ENCODE measurements at places on chromosomes 16 and 17.

DNA sequence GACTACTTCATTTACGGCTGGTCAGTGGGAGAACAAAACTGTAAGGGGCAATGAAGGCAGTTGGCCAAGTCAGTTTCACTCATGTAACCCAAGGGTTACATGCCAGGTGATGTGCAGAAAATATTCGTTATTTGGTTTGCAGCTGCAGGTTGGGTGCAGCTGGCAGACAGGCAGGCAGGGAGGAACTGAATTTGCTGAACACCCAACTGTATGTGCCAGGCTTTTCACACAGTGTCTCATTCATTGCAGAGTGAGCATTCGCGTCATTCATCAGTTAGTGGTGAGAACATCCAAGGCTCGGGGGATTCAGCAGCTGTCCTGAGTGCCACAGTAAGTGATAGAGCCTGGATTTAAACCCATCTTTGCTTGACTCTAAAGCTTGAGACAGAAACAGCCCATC lies 59.7 kb downstream of the ABCC6 start:
- no peak for DNase-seq

DNA sequence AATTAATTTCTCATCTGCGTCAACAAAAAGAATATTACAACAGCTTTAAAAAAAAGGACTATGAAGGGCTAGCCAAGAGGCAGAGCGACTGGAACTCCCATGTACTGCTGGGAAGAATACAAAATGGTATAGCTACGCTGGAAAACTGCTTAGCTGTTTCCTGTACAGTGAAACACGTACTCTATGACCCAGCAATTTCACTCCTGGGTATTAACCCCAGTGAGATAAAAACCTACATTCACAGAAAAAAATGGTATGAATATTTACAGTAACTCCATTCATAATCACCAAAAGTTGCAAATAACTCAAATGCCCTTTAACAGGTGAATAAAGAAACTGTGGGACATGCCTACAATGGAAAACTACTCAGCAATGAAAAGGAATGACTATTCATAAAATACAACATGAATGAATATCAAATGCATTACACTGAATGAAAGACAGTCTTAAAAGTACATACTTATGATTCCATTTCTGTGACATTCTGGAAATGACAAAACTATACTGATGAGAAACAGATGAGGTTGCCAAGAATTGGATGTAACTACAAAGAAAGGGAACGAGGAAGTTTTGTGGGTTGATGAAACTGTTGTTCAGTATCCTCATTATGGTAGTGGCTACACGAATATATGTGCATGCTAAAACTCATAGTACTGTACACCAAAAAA lies 27.6 kb downstream of the CMTM4 start:
- no peak for DNase-seq

DNA sequence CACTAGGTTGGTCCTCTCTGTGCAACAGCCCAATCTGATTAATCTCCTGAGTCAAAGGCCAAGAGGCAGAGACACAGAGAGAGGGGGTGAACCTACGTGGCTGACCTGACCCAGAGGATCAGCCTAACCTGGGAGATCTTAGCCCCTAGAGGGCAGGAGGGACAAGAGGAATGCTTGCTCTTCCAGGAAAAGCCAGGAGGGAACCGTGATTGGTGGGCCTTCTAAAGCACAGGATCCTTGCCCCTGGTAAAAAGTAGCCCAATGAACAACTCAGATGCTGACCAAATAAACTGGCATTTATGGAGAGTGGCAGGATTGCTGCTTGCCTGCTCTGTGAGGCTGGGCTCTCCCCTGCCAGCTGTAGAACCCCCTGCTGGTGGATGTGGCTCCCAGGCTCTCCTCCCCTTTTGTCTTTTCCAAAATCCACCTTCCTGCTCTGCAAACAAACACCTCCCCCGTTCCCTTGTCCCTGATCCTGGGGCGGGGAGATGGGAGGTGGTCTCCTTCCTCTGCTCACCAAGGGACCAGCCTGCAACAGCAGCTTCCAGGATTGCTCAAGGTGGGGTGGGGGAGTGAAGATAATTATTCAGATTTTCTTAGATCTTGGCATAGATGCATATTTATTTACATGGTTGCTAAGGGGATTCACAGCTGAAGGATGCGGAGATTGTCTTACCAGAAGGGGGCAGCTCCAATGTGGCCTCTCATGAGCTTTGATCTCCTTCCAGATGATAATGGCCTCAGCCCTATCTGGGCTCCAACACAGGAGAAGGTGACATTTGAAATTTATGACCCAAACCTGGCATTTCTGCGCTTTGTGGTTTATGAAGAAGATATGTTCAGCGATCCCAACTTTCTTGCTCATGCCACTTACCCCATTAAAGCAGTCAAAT lies 71.9 kb downstream of the SDR42E1 start:
- DNase-seq, result no peak

DNA sequence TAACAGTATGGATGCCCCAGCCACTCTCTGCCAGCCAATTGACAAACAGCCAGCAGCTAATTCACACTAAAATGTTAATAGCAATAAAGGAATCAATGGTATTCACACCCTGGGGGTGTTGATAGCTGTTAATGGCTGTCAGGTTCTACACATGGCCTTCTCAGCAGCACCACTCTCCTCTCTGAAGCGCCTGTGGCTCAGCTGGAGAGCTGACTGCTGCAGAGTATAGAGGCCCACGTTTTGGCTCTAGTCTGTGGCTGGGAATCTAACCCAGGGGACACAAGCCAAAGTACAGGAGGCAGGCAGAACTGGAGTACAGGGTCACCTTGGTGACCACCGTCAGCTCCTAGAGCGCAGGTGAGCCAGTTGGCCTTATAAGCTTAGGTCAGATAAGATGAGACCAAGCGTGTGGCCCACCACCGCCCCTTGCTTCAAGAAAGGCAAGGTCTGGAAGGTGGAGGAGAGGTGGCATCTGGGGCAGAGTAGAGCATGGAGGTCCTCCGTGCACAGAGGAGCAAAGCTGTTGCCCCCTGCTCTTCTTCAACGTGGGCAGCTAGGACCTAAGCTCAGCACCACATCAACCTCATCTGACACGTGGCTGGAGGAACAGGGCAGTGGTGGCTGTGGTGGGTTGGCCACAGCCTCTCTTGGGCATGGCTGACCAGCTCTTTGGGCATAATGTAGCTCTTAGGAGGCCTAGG lies 25.4 kb downstream of the CCR7 start:
- no peak for DNase-seq

DNA sequence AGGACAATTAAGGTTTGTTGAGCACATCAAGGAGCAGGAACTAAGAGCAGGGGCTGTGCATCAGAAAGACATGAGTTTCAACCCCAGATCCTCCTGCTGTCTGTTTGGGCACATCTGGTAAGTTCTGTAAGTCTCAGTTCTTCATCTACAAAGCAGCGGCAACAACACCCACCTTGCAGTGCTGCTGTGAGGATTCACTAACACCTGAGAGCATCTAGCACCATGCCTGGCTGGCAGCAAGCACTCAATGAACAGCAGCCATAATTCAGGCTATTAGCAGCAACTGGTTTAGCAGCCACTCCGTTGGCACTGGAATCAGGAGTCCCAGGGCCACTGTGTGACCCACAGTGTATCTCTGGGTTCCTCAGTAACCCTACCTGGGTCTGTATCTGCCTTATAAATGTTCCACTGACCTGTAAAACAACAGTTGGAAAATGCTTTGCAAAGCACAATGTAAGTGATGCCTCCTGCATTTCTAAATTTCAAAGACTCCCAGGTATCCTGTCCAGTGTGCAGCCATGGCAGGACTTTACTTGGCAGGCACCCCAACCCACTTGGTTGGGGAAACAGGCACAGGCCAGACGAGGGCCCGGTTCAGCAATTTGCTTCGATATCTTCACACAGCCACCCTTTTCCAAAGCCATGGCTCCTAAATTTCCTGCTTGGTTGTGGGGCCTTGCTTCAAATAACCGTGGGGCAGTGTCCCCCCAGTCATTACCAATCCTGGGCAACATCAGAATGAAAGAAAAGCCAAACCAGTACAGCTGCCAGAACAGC lies 4.2 kb downstream of the ST3GAL2 start:
- DNase-seq, result no peak

DNA sequence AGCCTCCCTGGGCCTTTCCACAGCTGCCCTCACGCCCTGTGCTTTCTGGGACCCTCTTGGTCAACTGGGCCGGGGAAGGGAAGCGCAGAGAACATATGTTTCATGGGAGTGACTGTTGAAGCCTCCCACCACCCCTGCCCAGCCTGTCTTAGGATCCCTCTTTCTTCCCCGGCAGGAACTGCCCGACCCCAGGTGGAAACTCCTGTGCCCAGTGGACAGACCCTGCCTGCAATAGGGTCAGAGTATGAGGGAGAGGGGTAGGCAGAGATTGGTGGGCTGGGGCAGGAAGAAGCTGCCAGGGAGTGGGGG lies 10.5 kb downstream of the HEXIM2 start:
- DNase-seq, result no peak

GRCh38 chr17:80449930-80450576 lies 26.4 kb downstream of the NPTX1 start:
- DNase-seq, result no peak

- DNase-seq, result no peak
Measured at GRCh38 chr17:37848690-37849616, 75.3 kb upstream of the TBC1D3K start.

Data from NCI-H1092 treated with DMSO at 0.1 percent for 48 hours (cell line).